ENCODE measurements at places on chromosomes 7 and 10.

GRCh38 chr7:34061149-34061548 is 155.8 kb downstream of the BMPER start:
- no peak for DNase-seq

DNA sequence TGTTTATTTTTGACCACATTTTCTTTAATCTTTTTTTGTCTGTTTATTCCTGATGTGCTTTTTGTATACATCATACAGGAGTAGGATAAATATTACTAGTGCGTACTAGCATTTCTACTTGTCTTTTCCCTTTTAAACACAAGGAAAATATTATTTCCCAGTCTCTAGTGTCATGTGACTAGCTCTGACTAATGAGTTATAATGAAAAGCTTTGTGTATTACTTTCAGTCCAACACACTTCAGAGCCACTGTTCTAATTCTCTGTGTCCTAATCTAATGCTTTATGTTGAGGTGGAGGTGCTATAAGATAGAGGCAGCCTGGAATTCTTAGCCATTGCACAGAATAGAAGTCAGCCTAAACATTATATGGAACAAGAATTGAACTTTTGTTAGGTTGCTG is 65.0 kb upstream of the RAB18 start:
- DNase-seq, result no peak

GRCh38 chr10:57049096-57049495 is 688.0 kb upstream of the ZWINT start:
- no peak for DNase-seq

DNA sequence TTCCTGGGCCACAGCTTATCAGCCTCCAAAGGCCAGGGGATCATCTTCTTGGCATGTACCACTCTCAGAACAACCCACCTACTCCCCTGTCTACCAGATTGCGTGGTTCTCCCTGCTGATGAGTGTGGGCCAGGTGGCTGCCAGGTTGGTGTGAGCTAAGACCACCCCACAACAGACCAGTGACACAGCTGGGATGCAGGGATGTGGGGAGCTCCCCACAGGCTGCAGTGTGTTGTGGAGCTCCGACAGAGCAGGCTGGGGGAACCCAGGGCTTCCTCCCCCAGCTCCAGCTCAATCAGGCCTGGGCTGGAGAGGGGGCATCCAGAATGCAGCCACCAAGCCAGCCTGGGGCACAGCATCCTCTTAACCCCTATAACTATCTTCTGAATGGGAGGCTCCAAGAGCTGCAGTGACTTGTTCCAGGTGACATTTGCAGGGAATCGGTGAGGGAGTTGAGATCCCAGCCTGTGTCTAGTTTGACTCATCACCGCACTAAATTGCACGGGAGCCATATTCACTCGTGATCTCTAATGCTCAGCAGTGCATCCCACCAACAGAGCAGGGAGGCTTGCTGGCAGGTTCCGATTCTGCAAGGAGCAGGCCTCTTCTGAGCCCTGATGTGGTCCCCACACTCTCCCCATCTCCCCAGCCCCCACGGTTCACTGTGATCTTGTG is 596 bp upstream of the GDF2 start:
- no peak for DNase-seq

- no peak for DNase-seq
Observed at GRCh38 chr7:20007510-20007909, 209.7 kb downstream of the MACC1 start.
